ENCODE measurements at places on chromosomes 11 and 22.

- DNase-seq = no peak
These were observed 54.2 kb upstream of the SYT9 start for GRCh38 chr11:7197469-7197868.

- no peak for DNase-seq
These were observed 51.8 kb upstream of the SLC36A4 start for GRCh38 chr11:93249459-93250220.

DNA sequence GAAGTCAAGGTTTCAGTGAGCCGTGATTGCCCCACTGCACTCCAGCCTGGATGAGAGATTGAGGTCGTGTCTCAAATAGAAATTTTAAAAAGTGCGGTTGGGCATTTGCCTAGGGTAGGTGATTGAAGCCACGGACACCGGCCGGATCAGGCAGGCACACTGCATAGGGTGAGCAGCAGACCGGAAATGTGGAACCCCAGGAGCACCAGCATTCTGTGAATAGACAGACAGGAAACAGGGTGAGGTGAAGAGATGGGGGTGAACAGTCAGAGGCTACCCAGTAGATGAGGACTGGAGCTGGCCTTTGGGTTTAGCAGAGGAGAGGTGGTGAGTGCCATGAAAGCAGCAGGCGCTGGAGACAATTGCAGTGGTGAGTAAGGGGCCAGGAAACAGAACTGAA, 43.5 kb downstream of the PPFIA1 start:
- DNase-seq = no peak

DNA sequence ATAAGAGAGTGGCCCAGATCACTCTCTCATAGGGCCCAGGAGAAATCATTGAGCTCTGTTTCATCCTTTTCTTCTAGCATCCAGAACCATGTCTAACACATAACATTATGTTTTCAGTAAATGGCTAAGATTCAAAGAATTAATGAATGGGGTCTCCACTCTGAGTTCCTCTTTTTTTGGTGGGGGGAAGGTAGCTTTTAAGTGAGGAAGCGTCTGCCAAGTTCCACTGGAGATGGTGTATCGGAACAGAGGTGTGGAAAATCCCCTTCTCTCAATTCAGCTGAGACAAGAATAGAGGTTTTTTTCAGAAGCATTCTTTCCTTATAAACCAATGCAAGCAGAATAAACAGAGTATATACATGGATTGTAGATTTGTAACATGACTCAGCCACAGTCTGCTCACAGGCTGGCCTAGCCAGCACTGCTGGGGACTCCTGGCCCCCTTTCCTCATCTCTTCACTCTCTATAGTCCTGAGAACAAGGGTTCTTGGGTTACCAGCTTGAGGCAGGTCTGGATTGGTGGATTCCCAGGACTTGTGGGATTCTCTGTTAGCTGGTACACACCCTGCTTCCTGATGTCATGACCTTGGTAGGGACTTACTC, 97.2 kb downstream of the TRAF6 start:
- no peak for DNase-seq

DNA sequence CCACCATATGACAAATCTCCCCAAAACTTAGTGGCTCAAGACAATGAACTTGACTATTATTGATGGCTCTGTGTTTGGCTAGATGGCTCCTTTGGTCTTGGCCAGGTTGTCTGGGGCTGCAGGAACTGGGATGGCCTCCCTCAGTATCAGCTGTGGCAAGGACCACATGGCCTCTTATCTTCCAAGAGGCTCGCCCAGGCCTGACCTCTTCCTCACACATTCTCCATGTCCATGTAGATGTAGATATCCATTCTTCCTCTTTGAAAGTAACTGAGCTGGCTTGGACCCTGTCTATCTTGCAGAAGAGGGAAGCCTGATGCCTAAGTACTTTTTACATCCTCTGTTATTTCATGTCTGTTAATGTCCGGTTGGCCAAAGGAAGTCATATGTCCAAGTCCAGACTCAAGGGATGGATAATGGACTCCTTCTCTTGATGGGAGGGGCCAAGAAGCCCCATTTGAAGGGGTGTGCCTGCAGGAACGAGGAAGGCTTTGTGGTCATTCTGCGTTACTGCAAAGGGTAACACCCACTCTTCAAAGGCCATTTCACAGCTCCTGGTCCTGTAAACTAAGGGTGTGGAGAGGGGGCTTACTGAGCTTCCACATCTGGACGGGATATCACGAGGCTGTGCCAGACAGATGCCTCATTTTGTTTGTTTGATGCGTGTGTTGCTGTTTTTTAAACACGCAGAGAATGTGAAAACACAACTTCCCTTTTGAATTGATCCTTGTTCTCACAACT, 87.1 kb downstream of the GRIK4 start:
- no peak for DNase-seq

- no peak for DNase-seq
These were observed 151.6 kb upstream of the MTMR2 start for GRCh38 chr11:96075532-96075959.

DNA sequence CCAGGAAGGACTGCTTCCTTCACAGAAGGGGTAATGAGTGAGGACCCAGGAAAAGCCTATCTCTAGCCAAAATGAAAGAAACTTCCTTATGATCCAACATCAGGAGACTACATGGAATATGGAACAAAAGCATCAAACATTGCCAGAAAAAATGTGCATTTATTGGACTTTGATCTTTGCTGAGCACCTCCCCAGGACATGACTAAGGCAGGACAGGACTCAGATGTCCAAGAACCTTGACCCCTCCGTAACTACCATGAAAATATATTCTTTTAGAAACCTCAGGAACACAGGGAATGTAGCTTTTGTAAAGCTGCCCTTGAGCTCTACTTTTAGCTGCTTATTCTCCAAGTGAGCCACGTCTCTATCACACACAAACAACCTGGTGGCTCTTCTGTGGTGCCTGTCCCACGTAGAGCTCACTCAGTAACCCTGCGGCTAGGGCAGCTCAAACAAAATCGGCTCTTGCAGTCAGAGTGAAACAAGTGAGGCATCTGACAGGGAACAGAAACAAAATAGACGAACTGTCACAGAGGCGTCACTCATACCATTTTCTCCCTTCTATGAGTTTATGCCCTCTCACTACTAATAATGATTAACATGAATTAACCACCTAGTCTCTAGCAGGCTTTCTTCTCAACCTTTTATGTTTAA, 471.5 kb upstream of the API5 start:
- DNase-seq = no peak

DNA sequence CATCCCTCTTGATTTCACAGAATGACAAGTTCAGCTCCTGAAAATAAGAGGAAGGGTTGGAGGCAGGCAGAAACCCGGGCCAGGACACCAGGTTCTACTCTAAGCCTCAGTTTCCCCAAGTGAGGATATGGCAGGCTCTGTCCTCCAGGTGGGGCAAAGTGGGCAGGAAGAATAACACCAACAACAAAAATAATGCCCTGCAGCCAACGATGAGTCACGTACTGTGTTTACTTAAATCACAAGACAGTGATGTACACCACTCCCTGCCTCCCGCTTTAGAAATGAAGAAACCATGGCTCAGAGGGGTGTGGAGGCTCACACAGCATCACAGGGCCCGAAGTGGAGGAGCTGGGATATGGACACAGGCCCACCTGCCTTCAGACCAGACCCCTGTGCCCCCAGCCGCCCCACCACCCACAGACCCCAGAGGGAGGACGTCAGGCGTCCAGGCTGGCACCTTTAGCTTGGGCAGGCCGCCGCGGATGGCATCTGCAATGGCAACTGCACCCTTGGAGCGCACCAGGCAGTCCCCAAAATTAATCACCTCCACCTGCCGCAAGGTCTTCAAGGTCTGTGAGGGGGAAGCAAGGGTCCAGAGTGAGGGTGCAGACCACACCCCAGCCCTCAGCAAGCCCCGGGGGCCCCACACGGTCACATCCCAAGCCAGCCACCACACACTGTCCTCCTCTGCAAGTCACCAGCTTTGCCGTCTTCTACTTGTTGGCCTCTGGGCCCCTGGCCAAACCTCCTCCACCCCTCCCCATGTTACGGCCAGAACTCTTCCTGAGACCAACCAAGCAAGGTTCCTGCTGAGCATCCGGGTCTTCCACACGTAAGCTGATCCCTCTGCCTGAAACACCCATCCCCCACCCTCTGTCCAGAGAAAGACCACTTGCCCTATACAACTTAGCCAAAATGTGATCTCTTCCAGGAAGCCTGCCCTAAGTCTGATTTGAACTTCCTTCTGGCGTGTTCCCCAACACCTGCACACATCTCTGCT, 15.8 kb upstream of the CHADL start:
- no peak for DNase-seq

- no peak for DNase-seq
These were observed 62.5 kb downstream of the FEZ1 start for GRCh38 chr11:125433454-125434121.

DNA sequence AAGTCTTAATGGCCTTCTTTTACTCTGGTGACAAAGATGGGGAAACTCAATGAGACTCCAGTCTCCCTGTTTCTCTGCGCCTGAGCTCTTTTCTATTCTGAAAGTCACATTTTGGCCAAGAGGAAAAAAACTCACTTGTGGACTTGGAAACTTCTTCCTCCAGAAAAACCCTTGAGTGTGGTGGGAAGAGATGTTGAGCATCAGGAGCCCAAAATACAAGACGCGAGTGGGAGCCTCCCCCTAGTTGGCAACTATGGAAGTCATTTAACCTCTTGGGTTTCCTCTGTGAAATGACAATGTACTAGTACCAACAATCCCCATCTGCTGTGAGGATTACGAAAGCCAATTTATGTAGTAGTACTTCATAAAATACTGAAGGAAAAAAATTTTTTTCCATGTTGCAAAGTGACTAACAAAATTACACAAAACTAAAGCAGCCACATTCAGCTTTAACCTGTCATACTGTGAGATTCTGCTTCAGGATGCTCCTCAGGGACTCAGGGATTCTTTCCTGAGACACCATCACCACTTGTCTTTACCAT, 524 bp upstream of the SLC25A17 start:
- peak; percentile 24 for DNase-seq

DNA sequence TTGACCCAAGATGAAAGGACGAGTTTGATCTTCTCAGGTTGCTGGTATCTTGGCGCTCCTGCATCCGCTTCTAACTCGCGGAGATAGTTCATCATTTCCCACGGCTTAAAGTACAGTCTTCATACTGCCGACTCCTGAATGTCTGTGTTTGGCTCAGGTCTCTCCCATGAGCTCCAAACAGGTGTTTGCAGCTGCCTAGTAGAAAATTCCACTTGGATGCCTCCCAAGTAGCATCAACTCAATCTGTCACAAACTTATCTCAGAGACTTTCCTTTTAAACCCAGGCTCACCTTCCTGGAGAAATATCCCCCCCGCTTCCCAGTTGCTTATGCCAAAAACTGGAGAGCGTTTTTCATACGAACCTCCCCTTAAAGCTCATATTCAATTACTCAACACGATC, 986.5 kb downstream of the TBC1D22A start:
- DNase-seq = peak; percentile 6

- no peak for DNase-seq
These were observed 5.5 kb downstream of the OSM start for GRCh38 chr22:30261134-30261533.

DNA sequence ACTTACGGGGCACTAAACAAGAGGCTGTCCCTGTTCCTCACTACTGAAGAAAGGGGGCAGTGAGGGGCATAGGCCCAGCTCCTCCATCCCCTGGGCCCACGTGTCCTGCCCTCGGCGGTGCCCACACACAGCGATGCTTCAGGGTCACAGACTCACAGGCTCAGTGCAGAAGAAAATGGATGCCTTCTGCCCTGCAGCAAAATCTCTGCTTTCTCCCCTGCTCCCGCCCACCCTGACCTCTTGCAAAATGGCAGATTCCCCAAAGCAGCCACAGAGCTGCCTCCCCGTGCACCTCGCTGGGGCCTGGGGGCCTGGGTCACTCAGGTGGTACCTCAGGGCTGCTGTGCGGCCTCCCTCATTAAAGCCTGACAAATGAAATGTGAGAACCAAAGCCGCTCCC, 204.0 kb downstream of the DSCAML1 start:
- no peak for DNase-seq
